ENCODE measurements at places on chromosomes 3 and 15. TPM values are rescaled to one million over a fixed set of nuclear protein-coding genes. Genes with fewer than 3 reads are reported as not detected.

- no peaks in the 10 kb centered on the region for H3K4me1 ChIP-seq
- H3K4me3 ChIP-seq, result no peak overlapping the region
- H3K27me3 ChIP-seq, result no peaks in the 10 kb centered on the region
- no peak for DNase-seq
- H3K27ac ChIP-seq, result no peak overlapping the region
These were observed 13.6 kb downstream of the GMNC start for GRCh38 chr3:190848870-190849269.

DNA sequence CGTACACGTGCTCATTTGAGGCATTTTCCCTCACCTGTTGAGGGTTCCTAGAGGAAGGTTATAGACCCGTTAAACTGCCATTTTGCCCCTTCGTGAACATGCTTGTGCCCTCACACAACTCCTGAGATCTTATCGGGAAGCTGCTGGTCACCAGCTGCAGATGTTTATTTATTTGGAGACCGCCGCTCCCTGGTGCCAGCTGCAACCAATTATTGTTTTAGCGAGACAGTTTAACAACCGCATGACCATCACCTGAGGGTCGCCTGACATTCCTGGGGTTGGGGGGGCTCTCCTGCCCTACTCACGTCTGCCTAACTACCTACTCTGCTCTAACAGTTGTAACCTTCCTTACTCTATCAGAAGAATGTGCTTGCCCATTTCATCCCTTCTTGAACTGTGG, 292.5 kb downstream of the MCTP2 start:
- H3K4me3 ChIP-seq, result no peak overlapping the region
- no peak for DNase-seq
- H3K36me3 ChIP-seq, result no peaks in the 10 kb centered on the region
- H3K27ac ChIP-seq, result no peak overlapping the region
- peaks cover 7% of the 10 kb centered on the region for H3K27me3 ChIP-seq

ITGA11 gene
- 1.1 TPM for total RNA-seq

DNA sequence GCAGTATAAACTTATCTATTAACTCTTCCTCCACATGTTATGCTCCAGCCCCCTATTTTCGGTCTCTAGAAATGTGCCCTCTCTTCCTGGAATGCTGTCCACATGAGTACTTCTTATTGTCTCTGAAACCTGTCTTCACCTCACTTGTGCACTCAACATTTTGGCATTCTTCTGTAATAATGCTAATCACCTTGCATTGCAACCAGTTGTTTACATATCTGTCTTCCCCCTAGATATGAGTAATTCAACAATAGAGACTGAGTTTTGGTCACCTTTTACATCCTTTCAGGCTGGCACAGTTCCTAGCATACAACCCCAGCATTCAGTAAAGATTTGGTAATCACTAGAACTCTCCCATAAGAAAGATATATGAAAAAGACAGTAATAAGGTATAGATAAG, 17.2 kb downstream of the CCDC80 start:
- peaks cover 10% of the 10 kb centered on the region for H3K27me3 ChIP-seq
- H3K27ac ChIP-seq, result no peak overlapping the region
- DNase-seq, result no peak
- H3K36me3 ChIP-seq, result no peaks in the 10 kb centered on the region
- no peaks in the 10 kb centered on the region for H3K4me1 ChIP-seq

FGF12 gene
- not detected for total RNA-seq

- H3K4me1 ChIP-seq, result no peaks in the 10 kb centered on the region
- no peak for DNase-seq
- peaks cover 32% of the 10 kb centered on the region for H3K27me3 ChIP-seq
- H3K4me3 ChIP-seq, result no peak overlapping the region
- H3K27ac ChIP-seq, result no peak overlapping the region
These were observed 1.7 kb downstream of the CLRN1 start for GRCh38 chr3:150970665-150971324.

GRCh38 chr3:24405057-24405456, 89.6 kb downstream of the THRB start:
- no peaks in the 10 kb centered on the region for H3K27me3 ChIP-seq
- H3K4me1 ChIP-seq, result no peaks in the 10 kb centered on the region
- no peak overlapping the region for H3K4me3 ChIP-seq
- no peak overlapping the region for H3K27ac ChIP-seq
- no peak for DNase-seq
- H3K36me3 ChIP-seq, result no peaks in the 10 kb centered on the region

Measured in activated CD4-positive, alpha-beta T cell treated with anti-CD3 and anti-CD28 coated beads, Interleukin-2, amount 10 ng/mL, durations not matched to agents 7 days and 5 days (primary cell).